ENCODE measurements at places on chromosomes 11 and 22.

DNA sequence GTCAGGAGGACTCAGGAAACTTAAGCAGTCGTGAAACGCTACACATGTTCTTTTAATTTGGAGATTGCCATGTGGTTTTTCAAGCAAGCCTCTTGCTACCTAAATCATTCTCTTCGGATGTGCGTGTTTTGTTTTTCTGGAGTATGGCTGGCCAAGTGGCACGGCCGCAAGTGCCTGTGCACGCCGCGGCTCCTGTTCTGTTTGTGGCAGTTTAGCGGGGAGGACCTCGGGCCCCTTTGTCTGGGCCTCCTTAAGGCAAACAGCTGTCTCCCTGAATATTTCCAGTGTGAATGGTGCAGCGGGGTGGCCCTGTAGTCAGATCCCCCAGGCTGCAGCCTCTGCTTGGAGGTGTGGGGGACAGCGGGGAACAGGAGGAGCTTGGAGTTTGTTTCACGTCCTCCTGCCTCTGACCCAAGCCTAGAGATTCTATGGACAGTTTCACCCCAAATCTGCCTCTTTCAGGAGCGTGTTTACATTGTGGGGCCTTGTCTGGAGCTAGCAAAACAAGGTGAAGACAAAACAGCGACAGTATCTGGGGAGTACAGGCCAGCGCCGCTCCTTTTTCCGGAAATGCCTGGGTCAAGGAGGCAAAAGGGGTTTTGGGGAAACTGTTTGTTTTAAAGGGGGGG, 1.3 kb downstream of the LRP5 start:
- H3K27ac ChIP-seq, result peak overlapping the region; percentile 88
- peaks cover 40% of the 10 kb centered on the region for H3K4me1 ChIP-seq
- H3K27me3 ChIP-seq, result no peaks in the 10 kb centered on the region
- peak; percentile 37 for DNase-seq
- peak overlapping the region; percentile 87 for H3K4me3 ChIP-seq
- peaks cover 5% of the 10 kb centered on the region for H3K36me3 ChIP-seq

DNA sequence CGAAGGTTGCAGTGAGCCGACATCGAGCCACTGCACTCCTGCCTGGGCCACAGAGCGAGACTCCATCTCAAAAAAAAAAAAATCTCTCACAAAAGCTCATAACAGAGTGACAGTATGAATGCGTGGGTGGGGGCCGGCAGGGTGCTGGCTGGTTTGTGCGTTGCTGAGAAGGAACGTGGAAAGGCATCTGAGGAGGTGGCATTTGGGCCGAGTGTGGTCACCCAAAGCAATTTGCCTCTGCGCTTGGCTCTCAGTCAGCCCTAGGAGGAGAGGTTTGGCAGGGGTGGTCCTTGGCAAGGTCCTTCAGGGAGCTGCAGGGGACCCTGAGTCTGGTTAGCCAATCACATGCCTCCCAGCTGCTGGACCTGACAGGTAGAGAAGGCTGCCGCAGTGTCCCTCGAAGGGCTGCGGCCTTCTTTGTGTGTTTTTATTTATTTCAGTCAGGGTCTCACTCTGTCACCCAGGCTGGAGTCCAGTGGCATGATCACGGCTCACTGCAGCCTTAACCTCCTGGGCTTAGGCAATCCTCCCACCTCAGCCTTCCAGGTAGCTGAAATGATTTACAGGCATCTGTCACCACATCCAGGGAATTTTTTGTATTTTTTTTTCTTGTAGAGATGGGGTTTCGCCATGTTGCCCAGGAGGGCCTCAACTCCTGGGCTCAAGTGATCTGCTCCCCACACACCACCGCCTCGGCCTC, 23.5 kb upstream of the OSBPL5 start:
- no peak for DNase-seq
- no peaks in the 10 kb centered on the region for H3K36me3 ChIP-seq
- no peak overlapping the region for H3K27ac ChIP-seq
- H3K27me3 ChIP-seq, result peaks cover 17% of the 10 kb centered on the region
- no peak overlapping the region for H3K4me3 ChIP-seq

DNA sequence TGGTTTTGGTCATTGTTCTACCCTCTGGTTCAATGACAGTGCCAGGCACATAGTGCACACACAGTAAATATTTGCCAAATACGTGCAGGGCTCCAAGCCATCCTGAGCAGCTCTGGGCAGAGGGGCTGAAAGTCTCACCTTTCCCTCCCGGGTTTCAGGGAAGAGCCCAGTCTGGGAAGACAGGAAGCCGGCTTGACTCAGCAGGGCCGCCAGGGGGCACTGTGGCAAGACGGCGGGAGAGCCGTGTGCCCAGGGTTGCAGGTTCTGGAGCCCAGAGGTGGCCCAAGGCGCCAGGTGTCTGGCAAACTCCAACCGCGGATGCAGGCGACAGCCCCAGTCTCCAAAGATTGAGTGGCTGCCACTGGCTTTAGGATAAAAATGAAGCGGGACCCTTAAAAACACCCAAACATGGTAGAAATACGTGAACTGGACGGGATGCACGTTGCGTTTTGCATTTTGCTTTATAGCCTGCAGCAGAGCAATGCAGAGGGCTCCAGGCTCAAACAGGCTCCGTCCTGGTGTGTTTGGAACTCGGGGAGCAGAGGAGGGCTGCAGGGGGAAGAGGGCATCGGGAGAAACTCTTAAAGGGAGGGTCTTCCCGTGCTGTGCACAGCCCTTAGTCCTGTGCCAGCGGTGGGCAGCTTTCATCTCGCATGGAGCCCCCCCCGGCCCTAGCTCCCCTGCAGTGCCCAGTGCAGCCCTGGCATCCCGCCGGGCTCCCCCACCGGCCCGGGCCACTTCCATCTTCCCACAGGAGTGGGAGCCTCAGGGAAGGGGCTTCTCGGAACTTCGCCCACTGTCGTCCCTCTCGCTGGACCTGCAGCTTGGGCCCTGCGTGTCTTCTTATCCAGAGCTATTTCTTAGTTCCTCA, 10.7 kb downstream of the KRTAP5-5 start:
- H3K4me3 ChIP-seq, result no peak overlapping the region
- DNase-seq, result peak; percentile 49
- H3K4me1 ChIP-seq, result no peaks in the 10 kb centered on the region
- H3K27me3 ChIP-seq, result peaks cover 61% of the 10 kb centered on the region
- no peaks in the 10 kb centered on the region for H3K36me3 ChIP-seq
- no peak overlapping the region for H3K27ac ChIP-seq

- peak overlapping the region; percentile 38 for H3K27ac ChIP-seq
- H3K4me3 ChIP-seq, result no peak overlapping the region
- no peaks in the 10 kb centered on the region for H3K36me3 ChIP-seq
- H3K4me1 ChIP-seq, result peaks cover 34% of the 10 kb centered on the region
- peak; percentile 58 for DNase-seq
- no peaks in the 10 kb centered on the region for H3K27me3 ChIP-seq
Observed at GRCh38 chr22:35883031-35883620, 145.5 kb downstream of the RBFOX2 start.

- no peak overlapping the region for H3K4me3 ChIP-seq
- DNase-seq, result no peak
- H3K36me3 ChIP-seq, result peaks cover 28% of the 10 kb centered on the region
Observed at GRCh38 chr11:19878520-19878919, 165.9 kb downstream of the NAV2 start.

- H3K4me3 ChIP-seq, result no peak overlapping the region
- no peaks in the 10 kb centered on the region for H3K36me3 ChIP-seq
- H3K27ac ChIP-seq, result no peak overlapping the region
- peaks cover 12% of the 10 kb centered on the region for H3K27me3 ChIP-seq
Observed at GRCh38 chr11:60960405-60960804, 8.4 kb upstream of the SLC15A3 start.

GRCh38 chr11:128451652-128452470, 135.5 kb downstream of the ETS1 start:
- DNase-seq, result no peak
- H3K27ac ChIP-seq, result no peak overlapping the region
- no peaks in the 10 kb centered on the region for H3K27me3 ChIP-seq
- peaks cover 28% of the 10 kb centered on the region for H3K4me1 ChIP-seq
- H3K4me3 ChIP-seq, result no peak overlapping the region

GRCh38 chr11:84757711-84758110, 869.4 kb downstream of the DLG2 start:
- no peak for DNase-seq
- no peak overlapping the region for H3K27ac ChIP-seq
- no peak overlapping the region for H3K4me3 ChIP-seq
- H3K36me3 ChIP-seq, result no peaks in the 10 kb centered on the region

DNA sequence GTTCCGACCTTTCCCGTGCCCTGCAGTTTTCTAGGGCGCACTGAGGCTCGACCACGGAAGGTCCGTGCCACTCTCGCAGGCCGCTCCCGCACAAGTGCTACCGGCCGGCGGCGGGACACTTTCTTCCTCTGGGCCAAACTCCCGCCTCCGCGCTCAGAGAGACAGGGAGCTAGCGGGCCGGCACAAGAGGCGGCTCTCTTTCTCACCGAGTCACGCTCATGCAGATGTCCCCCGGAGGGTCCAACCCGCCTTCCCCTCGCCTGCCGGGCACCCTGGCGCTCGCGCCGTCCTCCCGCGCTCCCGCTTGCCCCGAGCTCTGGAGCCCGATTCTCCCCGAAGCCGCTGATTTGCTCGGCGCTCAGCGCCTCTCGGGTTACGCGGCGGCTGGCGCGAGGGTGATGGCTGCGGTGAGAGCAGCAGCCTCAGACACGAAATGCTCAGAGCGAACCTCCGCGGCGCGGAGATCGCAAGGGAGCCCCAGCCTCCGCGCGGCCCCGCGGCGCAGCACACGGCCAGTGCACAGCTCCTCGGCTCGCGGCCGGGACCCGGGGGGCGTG, 1.0 kb downstream of the LMO1 start:
- DNase-seq, result peak; percentile 37
- H3K27me3 ChIP-seq, result peaks cover 12% of the 10 kb centered on the region
- peak overlapping the region; percentile 61 for H3K4me3 ChIP-seq
- H3K27ac ChIP-seq, result no peak overlapping the region
- H3K36me3 ChIP-seq, result no peaks in the 10 kb centered on the region

DNA sequence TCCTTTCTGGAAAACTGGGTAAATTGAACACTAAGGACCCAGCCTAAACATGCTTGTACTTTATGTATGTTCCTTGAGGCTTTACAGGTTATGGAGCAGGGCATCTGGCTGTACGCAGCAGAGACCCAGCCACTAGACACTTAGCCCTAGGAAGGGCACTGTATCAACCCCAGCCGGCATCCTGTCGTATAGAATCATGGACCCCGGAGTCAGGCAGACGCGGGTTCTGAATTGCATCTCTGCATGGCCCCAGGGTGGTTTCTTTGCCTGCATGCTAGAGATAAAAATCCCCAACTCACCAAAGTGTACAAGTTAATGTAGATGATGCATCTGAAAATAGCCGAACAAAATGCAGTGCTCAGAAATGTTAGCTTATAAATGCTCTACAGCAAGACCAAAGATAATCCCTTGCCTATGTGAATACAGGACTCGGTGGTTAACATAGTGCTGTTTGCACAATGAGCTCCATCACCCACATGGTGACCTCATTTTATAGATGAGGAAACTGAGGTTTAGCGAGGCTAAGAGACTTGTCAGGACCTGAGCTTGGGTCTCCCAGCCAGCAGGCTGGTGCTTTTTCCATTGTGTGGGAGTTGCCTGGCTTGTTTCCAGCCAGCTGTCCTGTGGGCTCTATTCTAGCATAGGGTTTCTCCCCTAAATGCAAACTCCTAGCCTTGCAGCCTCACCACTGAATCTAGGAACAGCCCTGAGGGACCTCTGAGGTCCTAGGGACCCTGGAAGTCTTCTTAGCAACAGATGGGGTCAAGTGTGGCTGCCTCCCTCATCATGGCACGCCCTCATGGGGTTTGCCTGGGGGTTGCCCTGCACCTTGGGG, 7.3 kb downstream of the CD6 start:
- no peak overlapping the region for H3K4me3 ChIP-seq
- H3K27ac ChIP-seq, result no peak overlapping the region
- H3K27me3 ChIP-seq, result no peaks in the 10 kb centered on the region
- DNase-seq, result peak; percentile 87

DNA sequence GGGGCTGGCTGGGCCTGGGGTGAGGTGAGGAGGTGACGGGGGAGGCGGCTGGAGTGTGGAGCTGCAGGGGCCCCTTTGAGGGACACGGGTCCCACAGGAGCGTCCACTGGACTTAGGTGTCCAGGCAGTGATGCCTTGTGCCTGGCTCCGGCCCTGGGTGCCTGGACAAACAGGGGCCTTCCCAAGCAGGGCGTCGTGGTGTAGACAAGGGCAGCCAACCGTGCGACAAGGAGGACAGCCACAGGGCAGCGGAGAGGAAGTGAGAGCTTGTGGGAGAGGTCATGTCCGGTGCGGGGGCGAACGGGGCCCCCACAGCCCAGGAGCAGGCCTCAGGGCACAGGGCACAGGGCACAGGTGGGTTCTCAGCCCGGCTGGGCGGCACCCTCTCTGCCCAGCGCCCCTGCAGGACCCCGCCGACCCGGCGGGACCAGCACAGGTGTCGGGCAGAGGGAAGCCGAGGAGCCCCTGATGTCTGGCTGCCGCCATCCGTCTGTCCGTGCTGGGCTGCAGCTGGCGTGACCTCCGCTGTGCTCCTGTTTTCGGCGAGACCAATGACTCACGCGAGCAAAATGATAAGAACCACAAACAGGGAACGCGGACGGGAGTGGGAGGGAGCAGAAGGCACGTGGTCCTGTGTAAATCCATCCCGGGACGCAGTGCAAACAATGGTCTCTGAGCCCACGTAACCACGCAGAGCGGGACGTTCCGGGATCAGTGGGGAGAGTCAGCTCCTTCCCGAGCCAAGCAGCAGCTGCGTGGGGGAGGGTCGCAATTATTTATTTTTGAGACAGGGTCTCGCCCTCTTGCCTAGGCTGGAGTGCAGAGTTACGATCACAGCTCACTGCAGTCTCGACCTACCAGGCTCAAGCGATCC, 49.1 kb upstream of the A4GALT start:
- H3K4me3 ChIP-seq, result no peak overlapping the region
- no peak for DNase-seq
- H3K27me3 ChIP-seq, result no peaks in the 10 kb centered on the region

DNA sequence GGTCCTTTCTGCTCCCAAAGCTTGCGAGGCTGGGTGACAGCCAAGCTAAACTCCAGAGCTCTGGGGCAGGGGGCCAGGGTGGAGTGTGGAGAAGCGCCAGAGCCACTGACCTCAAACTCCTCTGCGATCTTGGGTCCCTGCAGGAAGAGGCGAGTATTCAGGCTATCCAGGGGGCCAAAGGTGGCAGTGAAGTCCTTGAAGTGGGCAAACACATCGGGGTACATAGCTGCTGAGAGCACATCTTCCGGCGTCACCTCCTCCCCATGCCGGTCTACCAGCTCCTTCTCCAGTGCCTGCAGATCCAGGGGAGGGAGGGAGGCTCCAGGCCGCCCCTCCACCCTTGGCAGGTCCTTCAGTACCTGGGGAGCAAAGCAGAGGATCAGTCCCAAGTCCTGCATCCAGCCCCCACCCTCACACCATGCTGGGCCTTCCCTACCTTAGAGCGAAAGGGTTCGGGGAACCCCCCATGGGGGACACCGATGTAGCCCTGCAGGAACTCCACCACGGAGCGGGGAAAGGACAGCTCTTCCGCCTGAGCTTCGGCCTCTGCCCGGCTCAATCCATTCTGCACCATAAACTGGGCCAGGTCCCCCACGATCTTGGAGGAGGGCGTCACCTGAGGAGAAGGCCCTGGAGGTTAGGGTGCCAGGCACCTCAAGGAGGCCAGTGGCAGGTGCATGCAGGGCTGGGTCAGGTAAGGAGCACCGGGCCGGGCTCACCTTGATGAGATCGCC, 6.4 kb downstream of the RCE1 start:
- H3K27ac ChIP-seq, result no peak overlapping the region
- H3K4me3 ChIP-seq, result no peak overlapping the region
- no peaks in the 10 kb centered on the region for H3K27me3 ChIP-seq
- DNase-seq, result no peak
- peaks cover 6% of the 10 kb centered on the region for H3K4me1 ChIP-seq

All from MCF 10A (cell line).